Stimulated activated CD4-positive, alpha-beta T cell treated with anti-CD3 and anti-CD28 coated beads, Interleukin-4, amount 100 ng/mL, for 48 hours (primary cell): ENCODE measurements at places on chromosomes 1 and 21.
A peak's percentile ranks its signal among the peaks of the same experiment; 100 is the strongest.

GRCh38 chr1:117017062-117017461 is 15.5 kb downstream of the CD101 start:
- no peak for DNase-seq

DNA sequence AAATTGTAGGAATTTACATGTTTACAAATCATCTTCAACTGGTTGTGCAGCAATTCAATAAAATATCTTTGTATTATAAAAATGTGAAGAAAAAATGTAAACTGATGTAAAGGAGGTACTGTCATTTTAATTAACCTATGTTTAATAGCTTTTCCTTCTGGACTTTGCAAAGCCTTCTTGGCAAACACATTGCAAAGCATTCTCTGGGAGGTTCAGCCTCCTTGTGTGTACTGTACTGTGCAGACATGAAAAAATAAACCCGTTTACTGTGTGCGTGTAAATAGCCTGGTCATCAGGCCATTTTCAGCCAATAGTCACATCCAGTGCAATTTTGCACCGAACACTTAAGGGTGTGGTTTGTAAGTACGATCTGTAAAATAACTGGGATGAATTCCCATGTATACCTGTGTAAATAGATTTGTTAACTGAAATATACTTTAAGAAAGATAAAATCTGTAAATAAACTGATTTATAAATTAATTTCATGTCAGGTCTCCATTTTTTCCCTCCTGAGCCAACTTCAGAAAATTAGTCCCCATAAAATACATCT is 40.2 kb upstream of the QSOX1 start:
- no peak for DNase-seq

DNA sequence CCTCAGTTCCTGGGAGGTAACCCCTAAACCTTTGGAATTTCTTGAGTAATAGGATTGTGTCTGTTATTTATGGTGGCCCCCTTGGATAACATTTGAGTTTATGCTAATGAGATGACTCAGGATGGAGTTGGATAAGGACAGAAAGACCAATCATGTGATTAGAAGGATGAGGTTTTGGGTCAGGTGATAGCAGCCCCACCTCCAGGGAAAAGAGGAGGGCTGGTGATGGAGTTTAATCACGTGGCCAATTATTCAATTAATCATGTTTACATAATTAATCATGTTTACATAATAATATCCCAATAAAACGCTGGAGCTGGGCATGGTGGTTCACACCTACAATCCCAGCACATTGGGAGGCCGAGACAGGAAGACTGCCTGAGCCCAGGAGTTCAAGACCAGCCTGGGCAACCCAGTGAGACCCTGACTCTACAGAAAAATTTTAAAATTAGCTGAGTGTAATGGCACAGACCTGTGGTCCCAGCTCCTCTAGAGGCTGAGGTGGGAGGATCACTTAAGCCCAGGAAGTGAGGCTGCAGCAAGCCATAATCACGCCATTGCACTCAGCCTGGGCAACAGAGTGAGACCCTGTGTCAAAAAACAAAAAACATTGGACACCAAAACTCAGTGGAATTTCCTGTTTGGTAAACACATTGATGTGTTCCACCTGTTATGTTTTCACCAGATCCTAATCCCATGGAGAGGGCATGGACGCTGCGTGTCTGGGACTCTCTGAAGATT is 73.3 kb downstream of the NUP210L start:
- DNase-seq = no peak

DNA sequence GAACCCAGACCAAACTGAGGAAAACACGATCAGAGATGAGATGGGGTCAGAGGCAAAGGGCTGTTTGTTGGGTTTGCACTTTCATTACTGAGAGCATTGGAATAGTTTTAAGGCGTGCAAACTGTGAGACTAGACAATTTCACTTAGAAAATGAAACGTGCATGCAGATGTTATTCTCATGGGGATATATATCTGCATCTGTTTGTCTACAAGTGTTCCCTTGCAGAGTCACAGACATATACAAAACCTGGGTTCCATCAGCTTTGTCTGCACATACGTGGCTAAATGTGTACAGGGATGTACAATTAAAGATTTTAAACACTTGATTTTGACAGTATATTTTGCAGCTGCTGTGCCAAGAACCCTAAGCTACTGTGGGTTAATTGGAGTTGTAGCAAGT is 355.4 kb downstream of the KIF26B start:
- no peak for DNase-seq

- DNase-seq = no peak
Observed at GRCh38 chr1:12083766-12084165, 20.7 kb downstream of the TNFRSF8 start.

- DNase-seq = no peak
Observed at GRCh38 chr1:9718006-9718680, 66.6 kb downstream of the PIK3CD start.

- no peak for DNase-seq
Observed at GRCh38 chr1:204575221-204576190, 59.3 kb downstream of the MDM4 start.

DNA sequence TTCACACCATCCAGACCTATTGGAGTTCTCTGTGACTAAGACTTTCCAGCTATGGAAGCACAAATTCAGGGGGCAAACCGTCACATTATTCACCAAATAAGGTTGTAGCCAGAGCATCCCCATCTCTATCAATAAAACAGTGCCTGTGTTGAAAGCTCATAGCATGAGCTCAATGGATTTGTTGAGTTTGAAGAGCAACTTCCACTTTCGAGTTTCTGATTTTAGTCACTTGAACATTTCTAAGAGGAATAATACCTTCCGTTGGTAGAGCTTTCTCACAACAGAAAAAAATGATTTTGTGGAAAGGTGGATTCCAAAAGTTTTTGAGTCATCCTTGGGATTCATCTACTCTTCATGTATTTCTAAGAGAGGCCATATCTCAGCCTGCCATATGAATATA is 13.0 kb upstream of the ELAVL4 start:
- DNase-seq = no peak

DNA sequence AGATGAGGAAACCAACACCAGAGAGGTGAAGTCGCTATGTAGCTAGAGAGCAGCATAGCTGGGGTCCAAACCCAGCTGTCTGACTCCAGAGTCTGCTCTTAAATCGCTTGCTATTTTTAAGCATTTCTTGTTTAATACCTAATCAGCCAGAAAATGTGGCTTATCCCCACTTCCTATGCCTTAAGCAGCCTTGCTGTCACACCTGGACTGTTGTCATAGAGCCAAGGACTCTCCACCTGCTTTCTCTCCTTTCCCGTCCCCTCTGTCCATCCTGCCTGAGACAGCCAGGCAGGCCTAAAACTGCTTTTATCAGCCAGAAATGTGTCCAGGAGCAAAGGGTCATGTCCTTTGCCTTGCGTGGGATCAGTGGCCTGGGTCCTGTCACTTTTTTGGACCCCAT is 28.3 kb upstream of the EPHA8 start:
- DNase-seq = no peak

- DNase-seq = no peak
Observed at GRCh38 chr21:45225041-45225740, 62.5 kb downstream of the POFUT2 start.

- DNase-seq = no peak
Observed at GRCh38 chr1:232568906-232569553, 60.9 kb downstream of the SIPA1L2 start.

DNA sequence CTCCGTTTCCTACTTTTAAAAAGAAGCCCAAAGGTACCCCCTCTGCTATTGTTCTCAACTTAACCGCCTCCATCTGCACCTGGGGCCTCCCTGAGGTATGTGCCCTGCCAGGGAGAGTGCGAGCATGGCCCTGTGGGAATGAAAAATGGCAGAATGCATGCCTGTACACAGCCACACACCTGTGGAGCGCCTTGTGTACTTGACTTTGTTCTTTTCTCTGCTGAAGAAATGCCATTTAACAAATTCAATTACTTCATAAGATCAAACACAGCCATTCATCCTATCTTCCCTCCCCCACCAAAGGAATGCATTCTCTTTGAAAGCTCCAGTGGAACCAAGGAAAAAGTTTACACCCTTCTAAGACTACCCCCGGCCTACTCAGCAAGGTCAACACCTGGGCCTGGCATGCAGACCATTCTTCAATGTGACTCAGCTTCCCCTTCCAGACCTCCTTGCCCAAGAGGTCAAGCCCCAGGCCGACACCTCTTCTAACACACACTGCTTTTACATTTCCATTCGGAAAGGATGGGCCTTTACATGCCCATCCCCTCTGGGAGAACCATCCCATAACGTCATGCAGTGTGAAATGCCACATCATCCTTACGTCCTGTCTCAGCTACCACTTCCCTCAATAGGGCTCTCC is 123.7 kb downstream of the SMYD2 start:
- DNase-seq = no peak

DNA sequence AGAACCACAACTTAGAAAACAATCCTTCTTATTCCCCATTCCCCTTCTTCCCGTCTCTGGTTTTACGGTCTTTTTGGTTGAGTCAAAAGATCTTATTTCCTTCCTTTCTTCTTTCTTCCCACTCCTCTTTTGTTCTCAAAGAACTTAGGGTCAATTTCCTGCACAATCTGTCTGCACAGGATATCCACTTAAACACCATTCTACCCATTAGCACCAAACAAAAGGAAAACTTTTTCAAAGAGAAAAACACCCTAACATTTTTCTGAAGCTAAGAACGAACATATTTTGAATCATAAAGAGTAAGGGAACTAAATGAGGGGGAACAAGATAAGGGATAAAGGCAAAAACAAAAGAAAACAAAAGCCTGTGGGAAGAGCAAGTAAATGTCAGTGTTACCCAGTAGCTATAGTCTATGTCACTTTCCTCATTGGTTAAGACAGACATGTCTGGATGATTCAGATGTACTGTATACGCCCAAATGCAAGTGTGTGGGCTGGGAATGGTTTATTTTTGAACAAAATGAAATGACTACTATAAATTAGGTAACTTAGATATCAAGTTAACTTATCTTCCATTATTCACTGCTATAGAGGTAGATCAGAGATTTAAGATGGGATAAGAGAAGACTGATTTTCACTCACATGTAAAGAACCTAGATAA is 59.9 kb downstream of the TOR3A start:
- DNase-seq = peak; percentile 22

DNA sequence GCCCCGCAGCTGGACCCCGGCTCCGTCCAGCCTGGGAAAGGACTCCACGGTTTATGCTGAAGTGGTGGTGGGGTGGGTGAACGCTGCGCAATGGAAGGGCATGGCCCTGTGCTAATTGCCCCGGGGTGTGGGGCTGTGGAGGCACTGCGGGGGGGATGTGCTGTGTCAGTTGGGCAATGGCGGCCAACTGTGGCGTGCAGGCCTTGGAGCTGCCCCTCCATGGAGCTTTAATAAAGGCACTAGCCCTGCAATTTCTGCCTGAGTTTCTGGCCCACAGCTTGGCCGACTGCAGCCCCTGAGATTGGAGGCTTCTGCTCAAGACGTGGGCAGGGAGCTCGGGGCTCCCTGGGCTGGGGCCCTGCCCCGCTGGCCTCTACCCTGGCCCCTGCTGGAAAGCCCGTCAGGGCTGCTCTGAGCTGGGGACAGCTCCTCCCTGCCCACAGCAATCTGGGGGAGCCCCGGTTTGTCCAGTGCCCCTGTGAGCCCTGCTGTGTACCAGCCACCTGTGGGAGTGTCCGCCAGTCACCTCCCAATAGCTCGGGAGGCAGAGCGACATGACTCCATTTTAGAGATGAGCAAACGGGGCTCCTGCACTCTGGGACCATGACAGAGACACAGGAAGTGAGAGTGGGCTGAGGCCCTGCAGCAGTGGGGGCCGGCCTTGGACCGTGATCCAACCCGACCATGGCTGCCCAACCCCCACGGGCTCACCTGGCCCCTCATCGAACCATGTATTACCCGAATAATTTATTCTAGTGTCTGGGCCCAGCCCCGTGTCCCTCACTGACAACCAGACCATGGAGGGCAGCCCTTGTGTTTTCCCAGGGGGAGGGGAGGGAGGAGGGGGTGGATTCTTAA is 8.7 kb upstream of the TNFRSF14 start:
- peak; percentile 49 for DNase-seq

- no peak for DNase-seq
Observed at GRCh38 chr1:198686069-198686728, 47.4 kb downstream of the PTPRC start.

GRCh38 chr21:41195311-41195710 is 27.4 kb downstream of the BACE2 start:
- DNase-seq = no peak

DNA sequence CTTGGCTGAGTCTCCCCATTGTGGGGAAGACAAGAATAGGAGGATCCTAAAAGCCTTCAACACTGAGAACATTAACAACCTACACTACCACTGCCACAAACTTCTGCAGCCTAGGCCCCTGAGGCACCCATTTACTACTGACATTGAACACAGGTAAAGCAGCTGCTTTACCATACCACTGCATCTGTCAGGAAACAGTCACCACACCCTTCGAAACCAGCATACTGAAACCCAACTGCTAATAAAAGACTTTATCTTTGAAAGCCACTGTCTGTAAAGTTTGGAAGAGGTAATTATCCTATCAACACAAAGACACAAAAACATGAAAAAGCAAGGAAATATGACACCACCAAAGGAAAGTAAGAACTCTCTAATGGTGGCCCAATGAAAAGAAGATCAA is 7.4 kb downstream of the IFNAR1 start:
- DNase-seq = no peak

DNA sequence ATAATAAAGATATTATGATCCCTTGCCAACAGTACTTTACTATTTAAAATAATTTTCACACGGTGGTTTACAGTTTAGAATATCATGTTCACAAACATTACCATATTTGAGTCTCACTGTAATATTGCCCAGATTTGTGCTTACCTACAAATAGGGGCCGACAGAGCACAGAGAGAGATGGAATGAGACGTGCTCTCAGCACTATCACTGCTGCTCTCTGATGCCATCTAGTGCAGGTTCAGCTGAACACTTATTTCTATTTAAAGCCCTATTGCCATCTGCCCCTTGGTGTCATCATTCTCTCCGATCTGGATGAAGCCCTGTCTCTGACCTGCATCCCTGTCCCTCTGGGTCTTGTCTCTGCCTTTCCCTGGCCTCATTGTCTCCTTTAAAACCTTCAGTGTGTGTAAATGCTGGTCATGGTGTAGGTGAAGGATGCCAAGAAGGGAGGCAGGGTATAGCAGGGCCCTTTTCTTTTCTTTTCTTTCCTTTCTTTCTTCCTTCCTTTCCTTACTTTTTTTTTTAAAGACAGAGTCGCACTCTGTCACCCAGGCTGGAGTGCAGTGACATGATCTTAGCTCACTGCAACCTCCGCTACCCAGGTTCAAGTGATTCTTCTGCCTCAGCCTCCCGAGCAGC is 6.9 kb upstream of the GPATCH4 start:
- peak; percentile 49 for DNase-seq

DNA sequence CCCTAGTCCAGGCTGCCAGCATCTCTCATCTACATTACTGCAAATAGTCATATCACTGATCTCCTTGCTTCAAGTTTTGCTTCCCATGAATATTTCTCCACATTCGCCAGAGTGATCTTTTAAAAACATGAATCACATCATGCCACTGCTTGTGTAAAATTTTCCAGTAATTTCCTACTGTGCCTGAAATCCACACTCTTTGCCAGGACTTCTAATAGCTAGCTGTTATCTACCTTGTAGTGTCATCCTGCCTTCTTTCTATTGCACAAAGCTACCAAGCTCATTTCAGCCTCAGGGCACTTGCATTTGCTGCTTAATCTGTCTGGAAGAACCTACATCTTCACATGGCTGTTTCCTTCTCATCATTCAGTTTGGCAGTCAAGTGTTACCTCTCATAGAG is 33.9 kb upstream of the ZNF362 start:
- no peak for DNase-seq

- DNase-seq = no peak
Observed at GRCh38 chr1:198860371-198860770, 221.5 kb downstream of the PTPRC start.

GRCh38 chr1:50264590-50264989 is 155.9 kb downstream of the ELAVL4 start:
- DNase-seq = no peak

- DNase-seq = no peak
Observed at GRCh38 chr1:206939841-206940587, 6.3 kb downstream of the PIGR start.
